ENCODE measurements at places on chromosomes 6 and 20. TPM values are rescaled to one million over a fixed set of nuclear protein-coding genes. Genes with fewer than 3 reads are reported as not detected.

SAMHD1 gene
- 22.5 TPM for total RNA-seq

FHL5 gene
- not detected for total RNA-seq

HMGCLL1 gene
- total RNA-seq = not detected

FAM120B gene
- 17.0 TPM for total RNA-seq

NDRG3 gene
- total RNA-seq = 28.2 TPM

CGAS gene
- total RNA-seq = 4.3 TPM

TBC1D32 gene
- total RNA-seq = 4.8 TPM

C20orf141 gene
- total RNA-seq = not detected

PFDN4 gene
- 33.7 TPM for total RNA-seq

ASIP gene
- total RNA-seq = not detected
